SJSA1 (cell line): ENCODE measurements at places on chromosomes 4 and X.
A peak's percentile ranks its signal among the peaks of the same experiment; 100 is the strongest.

GRCh38 chr4:87516683-87517082, 12.5 kb downstream of the SPARCL1 start:
- no peak overlapping the region for H3K4me3 ChIP-seq
- no peaks in the 10 kb centered on the region; the same call in none of the 2 replicates for H3K27me3 ChIP-seq
- H3K4me1 ChIP-seq, result no peaks in the 10 kb centered on the region
- no peaks in the 10 kb centered on the region for H3K36me3 ChIP-seq

DNA sequence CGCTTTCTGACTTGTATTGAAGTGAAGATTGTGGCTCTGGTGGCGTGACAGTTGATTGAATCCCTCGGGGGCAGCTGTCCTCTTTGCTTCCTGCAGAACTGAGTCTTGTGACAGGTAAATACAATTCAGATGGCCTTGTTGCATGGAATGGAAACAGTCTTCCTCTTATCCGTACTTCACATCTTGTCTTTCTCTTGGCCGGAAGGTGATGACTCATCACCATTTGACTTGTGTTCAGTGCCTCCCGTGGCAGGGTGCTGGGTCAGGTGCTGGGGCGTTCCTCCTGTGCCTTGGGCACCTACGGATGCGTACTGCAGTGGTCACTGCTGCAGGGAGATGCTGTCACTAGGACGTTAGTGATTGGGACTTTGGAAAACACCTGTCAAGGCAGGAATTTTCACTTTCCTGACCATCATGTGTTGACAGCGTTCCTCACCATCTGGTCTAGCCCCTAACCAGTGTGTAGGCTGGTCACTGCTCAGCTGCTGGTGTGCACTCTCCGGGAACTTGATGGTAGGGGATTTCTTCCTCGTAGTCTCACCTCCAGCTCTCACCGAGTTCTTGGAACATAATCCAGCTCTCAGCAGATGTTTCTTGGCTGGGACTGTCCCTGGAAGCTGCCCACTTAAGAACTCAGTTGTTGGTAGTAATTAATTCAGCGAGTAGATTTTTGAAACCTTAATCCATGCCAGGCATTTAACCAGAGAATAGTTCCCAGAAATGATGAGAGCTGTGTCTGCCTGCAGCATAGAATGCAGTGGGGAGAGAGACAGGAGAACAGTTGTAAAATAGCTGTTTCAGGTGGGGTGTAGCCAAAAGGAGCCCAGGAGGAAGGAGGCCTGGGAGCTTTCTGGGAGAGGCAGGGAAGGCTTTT, 7.2 kb downstream of the TBC1D14 start:
- H3K27me3 ChIP-seq, result no peaks in the 10 kb centered on the region
- H3K27ac ChIP-seq, result no peak overlapping the region

DNA sequence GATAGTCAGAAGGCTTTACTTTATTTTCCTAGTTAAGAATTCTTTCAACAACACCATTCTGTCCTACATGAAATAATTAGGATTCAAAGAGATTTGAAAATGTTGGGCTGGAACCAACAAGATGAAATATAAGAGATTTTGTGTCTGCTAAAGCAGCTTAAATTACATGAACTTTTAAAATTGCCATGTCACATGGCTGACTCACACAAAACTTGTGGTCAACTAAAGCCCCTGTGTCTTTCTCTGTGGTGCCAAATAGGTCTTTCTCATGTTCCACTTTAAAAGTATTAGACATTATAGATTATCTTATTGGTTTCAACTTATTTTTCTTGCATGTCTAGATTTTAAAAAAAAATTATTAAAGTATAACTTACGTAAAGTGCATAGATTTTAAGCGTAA, 60.8 kb upstream of the FHL1 start:
- no peak overlapping the region for H3K4me3 ChIP-seq
- no peaks in the 10 kb centered on the region for H3K36me3 ChIP-seq
- no peak overlapping the region for H3K27ac ChIP-seq
- no peaks in the 10 kb centered on the region for H3K27me3 ChIP-seq
- H3K4me1 ChIP-seq, result no peaks in the 10 kb centered on the region
- no peak for DNase-seq

DNA sequence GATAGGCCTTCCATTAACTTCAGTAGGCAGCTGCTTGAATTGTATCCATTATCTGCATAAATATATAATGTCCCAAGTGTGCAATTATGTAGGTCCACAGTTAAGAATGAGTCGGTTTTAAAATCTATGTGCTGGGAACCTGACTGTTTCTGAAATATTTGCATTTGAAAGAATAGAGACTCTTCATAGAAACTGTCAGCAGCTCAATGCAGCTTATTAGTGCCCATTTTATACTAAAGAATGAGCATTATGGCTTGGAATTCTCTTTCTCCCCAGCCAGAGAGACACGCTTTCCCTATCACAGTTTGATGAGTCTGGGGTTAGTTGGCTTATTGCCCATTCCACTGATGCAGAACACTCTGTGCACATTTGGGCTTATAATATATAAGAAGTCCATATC, 202.0 kb upstream of the PCDH7 start:
- H3K27ac ChIP-seq, result no peak overlapping the region
- no peaks in the 10 kb centered on the region for H3K4me1 ChIP-seq
- H3K4me3 ChIP-seq, result no peak overlapping the region
- no peaks in the 10 kb centered on the region for H3K27me3 ChIP-seq

DNA sequence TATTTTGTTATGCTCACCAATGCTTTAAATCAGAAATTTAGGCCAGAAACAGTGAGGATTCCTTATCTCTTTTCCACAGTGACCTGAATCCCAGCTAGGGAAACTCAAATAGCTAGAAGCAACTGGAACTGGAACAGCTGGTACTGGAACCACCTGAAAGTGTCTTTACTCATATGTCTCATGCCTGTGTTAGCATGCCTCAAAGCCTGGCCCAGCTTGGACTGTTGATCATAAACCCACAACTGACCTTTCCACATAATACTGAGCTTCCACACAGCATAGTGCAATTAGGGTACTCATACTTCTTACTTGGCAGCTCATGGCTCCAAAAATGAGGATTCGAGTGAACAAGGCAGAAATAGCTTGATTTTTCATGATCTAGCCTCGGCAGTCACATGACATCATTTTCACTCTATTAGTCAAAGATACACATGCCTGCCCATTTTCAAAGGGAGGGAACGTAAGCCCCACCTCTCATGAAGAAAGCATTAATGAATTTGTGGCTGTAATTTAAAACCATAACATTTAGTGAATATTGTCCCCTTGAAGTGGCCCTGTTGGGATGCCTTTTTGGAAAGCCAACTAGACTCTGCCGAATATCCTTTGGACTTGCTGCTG, 80.8 kb upstream of the ACSL1 start:
- no peak overlapping the region for H3K4me3 ChIP-seq
- H3K4me1 ChIP-seq, result no peaks in the 10 kb centered on the region
- no peaks in the 10 kb centered on the region for H3K36me3 ChIP-seq
- DNase-seq, result no peak
- no peak overlapping the region for H3K27ac ChIP-seq

DNA sequence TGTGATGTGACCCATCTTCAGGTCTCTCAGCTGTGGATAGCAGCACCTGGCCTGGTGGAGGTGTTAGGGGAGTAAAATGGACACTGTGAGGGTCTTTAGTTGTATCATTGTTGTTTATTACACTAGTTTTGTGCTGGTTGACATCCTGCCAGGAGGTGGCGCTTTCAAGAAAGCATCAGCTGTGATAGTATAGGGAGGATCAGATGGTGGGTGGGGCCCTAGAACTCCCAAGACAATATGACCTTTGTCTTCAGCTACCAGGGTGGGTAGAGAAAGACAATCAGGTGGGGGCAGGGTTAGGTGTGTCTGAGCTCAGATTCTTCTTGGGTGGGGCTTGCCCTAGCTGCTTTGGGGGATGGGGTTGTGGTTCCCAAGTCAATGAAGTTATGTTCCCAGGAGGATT, 162.8 kb downstream of the PPP1R2C start:
- H3K27me3 ChIP-seq, result no peaks in the 10 kb centered on the region
- DNase-seq, result no peak
- H3K27ac ChIP-seq, result no peak overlapping the region
- no peaks in the 10 kb centered on the region for H3K36me3 ChIP-seq
- no peaks in the 10 kb centered on the region for H3K4me1 ChIP-seq
- no peak overlapping the region for H3K4me3 ChIP-seq

GRCh38 chr4:30757357-30757756, 37.2 kb downstream of the PCDH7 start:
- no peak overlapping the region for H3K27ac ChIP-seq
- no peak for DNase-seq
- H3K4me3 ChIP-seq, result no peak overlapping the region
- no peaks in the 10 kb centered on the region for H3K27me3 ChIP-seq

- peak; percentile 89 for DNase-seq
- H3K27ac ChIP-seq, result peak overlapping the region; percentile 100
- H3K36me3 ChIP-seq, result no peaks in the 10 kb centered on the region
- no peak overlapping the region for H3K4me3 ChIP-seq
- peaks cover 42% of the 10 kb centered on the region for H3K4me1 ChIP-seq
Measured at GRCh38 chrX:21926527-21927278, 13.8 kb upstream of the SMS start.

- no peak overlapping the region for H3K27ac ChIP-seq
- no peaks in the 10 kb centered on the region for H3K27me3 ChIP-seq
- H3K36me3 ChIP-seq, result no peaks in the 10 kb centered on the region
- H3K4me1 ChIP-seq, result no peaks in the 10 kb centered on the region
- DNase-seq, result no peak
Measured at GRCh38 chrX:8034058-8034457, 106.8 kb upstream of the PNPLA4 start.

DNA sequence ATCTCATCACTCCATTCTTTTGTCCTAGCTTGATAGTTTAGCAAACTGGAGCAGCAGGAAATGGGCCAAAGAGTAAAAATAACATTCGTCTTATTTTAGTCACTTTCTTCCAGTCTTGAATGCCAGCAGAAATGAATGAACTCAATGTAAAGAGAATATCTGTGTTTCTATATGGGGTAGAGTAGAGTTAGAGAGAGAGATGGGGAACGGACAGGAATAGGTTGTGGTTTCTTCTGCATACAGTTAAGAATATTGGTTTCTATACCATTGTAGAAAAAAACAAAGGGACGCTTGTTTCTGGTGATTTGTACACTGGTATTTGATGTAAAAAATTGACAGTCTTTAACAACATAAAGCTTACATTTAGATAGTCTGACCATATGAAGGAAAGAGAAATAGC, 8.9 kb downstream of the GPR174 start:
- H3K4me3 ChIP-seq, result no peak overlapping the region
- DNase-seq, result no peak
- H3K27ac ChIP-seq, result no peak overlapping the region

- H3K27me3 ChIP-seq, result no peaks in the 10 kb centered on the region
- 0 out of 2 replicates have a peak, but pooled peaks cover 2% of the 10 kb centered on the region for H3K36me3 ChIP-seq
- H3K4me1 ChIP-seq, result peaks cover 5% of the 10 kb centered on the region; the same call in 1 of the 2 replicates
Measured at GRCh38 chr4:102722740-102723139, 38.0 kb downstream of the MANBA start.

DNA sequence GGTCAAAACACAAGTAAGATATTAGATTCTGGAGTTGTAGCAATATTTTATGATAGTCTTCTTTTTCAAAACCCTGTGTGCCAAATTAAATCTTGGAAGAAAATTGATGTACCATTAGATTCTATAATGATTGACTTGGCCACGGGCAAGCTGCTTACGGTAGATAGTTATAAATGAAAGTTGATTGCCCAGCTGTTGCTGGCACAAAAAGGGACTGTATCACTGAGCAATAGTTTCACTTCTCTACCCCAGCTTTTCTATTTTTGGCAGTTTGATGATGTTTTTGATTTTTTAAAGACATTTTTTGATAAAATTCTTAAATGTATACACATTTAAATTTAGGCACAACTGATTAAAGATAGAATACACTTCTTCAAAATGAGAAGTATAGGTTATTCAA, 333.3 kb downstream of the TRAM1L1 start:
- no peak for DNase-seq
- H3K36me3 ChIP-seq, result no peaks in the 10 kb centered on the region
- H3K27me3 ChIP-seq, result no peaks in the 10 kb centered on the region
- H3K4me1 ChIP-seq, result no peaks in the 10 kb centered on the region
- H3K4me3 ChIP-seq, result no peak overlapping the region

DNA sequence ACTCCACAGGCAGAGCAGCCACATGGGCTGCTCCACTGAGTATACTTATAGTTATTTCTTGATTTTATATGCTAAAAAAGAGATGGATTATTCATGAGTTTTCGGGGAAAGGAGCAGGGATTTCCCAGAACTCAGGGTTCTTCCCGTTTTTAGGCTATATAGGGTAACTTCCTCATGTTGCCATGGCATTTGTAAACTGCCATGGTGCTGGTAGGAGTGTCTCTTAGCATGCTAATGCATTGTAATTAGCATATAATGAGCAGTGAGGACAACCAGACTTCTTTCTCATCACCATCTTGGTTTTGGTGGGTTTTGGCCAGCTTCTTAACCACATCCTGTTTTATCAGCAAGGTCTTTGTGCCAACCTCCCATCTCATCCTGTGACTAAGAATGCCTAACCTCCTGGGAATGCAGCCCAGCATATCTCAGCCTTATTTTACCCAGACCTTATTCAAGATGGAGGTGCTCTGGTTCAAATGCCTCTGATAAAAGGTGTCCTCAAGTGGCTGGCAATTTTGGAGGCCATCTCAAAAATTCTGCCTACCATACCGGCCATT, 213.0 kb upstream of the VEGFC start:
- no peaks in the 10 kb centered on the region for H3K27me3 ChIP-seq
- H3K27ac ChIP-seq, result peak overlapping the region; percentile 50
- DNase-seq, result peak; percentile 38
- H3K4me1 ChIP-seq, result peaks cover 43% of the 10 kb centered on the region

DNA sequence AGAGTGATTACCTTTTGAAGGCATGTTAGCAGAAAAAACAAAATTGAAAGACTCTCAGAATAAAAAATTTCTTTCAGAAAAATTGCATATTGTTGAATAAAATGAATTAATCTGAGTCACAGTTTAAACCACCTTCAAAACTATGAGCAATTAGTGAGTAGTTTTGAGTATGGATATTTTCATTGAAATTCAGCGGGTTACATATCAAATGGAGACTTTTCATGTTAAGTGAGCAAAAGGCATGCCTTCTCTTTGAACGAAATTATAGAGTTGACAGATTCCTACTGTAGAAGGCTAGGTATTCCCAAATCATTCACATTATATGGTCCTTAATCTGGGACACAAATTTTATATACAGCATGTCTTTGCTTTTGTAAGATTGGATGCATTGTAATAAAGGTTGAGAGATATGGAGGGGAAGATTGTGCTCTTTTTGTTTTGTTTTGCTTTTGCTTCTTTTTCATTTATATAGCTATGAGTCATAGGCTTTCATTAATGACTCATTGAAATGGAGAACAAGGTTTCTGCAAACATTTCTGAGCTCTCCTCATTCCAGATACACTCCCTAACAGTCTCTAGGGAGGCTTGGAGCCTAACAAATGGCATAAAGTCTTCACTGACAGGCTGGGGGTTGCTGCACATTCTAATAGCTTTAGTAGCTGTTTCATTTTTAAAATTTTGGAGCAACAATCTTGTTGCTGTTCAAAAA, 21.6 kb downstream of the PCDH18 start:
- H3K27ac ChIP-seq, result peak overlapping the region; percentile 52
- peaks cover 44% of the 10 kb centered on the region for H3K4me1 ChIP-seq
- no peaks in the 10 kb centered on the region for H3K27me3 ChIP-seq

- H3K4me3 ChIP-seq, result no peak overlapping the region
- H3K4me1 ChIP-seq, result peaks cover 6% of the 10 kb centered on the region
- no peaks in the 10 kb centered on the region for H3K27me3 ChIP-seq
- no peaks in the 10 kb centered on the region for H3K36me3 ChIP-seq
Measured at GRCh38 chr4:123919576-123920098, 523.0 kb downstream of the SPRY1 start.
